ENCODE measurements at places on chromosomes 3 and 15.

- DNase-seq = no peak
These were observed 3.8 kb downstream of the TP53BP1 start for GRCh38 chr15:43489191-43489590.

DNA sequence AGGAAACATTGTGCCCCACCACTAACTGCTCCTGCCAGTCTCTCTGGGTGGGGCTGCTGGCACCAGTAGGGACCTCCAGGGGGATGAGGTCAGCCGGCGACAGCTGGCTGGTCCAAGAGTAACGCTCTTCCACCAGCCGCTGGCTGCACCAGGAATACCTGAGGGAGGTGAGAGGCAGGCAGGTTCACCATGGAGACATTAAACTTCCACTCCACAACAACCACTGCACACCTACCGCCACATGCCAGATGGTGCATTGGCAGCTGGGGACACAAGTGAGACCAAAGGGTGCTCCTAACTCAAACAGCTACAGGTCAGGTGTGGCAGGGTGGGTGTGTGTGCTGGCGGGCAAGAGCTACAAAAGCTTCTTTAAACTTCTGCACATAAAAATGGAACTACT, 4.5 kb downstream of the POLG start:
- no peak for DNase-seq

GRCh38 chr3:32450992-32451659, 51.5 kb downstream of the CMTM6 start:
- peak; percentile 42 for DNase-seq

DNA sequence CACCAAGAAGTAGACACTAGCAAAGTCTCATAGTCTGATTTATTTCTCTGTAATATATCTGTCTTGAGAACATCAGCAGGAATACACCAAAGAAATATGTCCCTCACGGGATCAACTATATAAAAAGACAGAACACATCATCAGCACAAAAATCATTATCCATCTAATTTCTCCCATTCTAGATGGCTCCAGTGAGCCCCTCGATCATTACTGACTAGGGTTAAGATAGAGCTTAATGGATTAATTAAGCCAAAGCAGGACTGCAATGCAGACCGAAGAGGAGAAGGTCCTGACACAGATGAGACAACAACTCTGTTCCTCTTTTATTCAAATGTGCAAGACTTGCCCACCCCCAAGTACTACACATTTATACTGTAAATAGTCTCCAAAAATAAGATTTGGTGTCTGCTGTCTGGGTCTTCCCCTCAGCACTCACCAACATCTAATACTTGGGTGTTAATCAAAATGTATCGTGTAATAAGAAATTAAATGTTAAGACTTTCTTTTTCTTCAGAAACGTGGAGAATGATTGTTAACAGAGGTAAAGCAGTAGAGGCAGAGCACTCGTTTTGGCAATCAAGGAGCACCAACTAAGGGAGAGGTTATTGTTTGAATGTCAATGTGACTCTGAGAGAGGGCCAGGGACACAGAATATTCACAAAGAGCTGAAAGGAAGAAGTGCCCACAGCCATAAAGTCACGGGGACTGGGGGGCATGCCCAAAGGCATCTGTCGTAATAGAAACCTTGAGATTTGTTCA, 133.6 kb downstream of the TIGIT start:
- no peak for DNase-seq

- DNase-seq = no peak
These were observed 74.7 kb upstream of the SYN2 start for GRCh38 chr3:11929531-11929930.

GRCh38 chr15:25739687-25740121, 123.4 kb downstream of the ATP10A start:
- DNase-seq = peak; percentile 26

GRCh38 chr15:91530956-91531582, 322.4 kb upstream of the SLCO3A1 start:
- DNase-seq = no peak

DNA sequence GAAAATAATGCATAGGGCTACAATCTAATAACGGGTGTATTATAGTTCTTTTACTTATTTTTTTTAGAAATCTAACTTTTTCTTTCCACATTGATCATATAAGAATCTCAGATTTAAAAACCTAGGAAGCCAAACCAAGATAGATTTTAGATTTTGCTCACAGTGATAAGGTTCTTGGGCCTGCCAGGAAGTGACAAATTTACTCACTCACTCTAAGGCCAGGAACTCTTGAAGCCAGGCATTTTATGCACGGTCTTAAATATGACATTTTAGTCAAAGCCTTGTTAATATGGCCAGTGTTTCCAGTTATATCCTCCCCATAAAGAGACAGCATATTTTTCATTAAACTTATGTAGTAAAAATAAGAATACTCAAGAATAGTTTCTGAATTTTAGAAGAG, 271.4 kb downstream of the SQOR start:
- no peak for DNase-seq

DNA sequence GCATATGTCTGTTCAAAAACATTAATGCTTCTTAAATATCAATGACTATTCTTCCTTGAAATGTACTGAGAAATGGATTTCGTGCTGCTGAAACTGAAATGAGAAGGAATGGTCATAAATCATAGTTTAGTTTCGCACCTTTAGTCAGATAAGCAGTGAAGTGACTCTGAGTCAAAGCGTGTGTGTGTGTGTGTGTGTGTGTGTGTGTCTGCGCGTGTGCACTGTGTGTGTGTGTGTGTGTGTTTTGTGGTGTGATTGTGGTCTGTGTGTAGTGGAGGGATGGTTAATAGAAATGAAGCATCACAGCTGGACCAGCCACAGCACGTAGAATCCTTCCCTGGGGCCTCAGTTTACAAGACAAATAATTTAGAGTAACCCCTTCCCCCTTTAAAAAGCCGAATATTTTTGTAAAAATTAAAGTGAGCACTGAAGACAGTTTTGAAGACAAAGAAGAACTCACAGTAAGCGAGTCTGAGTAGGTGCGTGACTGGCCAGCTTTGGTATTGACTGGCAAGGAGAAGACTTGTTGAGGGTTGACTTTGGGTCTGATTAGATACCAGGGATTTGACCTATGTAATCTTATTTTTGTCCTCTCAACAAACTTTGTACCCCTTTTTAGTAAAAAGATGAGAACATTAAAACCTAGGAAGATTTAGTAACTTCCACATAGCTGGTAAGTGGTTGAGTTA, 202.0 kb upstream of the IL12A start:
- no peak for DNase-seq

GRCh38 chr3:83193526-83193925, 1432.1 kb upstream of the GBE1 start:
- no peak for DNase-seq

- no peak for DNase-seq
These were observed 15.0 kb downstream of the DENND4A start for GRCh38 chr15:65777053-65777452.

DNA sequence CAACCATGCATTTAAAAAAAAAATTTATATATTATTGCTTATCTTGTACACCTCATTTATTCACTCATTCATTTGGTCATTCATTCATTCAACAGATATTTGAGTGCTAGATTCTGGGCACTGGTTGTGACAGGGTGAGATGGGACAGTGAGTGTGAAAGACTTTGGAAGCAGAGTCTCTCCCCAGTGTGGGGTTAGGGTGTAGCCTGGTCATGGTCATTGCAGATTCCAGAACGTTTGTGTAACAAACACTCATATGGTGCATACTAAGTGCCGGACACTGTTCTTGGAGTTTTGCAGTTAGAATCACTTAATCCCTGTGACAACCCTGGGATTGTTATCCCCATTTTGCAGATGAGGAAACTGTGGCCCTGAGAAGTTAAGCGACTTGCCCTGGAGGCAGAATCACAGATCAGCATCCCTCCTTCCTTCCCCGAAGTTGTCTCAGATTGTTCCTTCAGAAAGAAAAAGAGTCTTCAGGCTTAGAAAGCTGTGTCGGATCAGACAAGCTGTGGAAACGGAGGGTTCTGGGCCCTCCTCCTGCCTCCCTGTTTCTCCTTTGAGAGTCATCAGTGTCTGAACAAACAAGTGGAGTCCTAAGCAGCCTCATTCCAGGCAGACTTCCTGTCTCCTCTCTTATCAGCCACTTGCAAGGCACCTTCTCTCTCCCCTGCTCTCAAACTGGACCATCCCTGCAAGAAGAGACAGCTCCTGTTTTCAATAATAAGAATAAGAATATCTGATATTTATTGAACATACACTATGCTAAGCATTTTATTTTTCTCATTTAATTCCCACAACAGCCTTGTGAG, 6.3 kb downstream of the LOXL1 start:
- no peak for DNase-seq

- DNase-seq = no peak
These were observed 40.4 kb downstream of the BHLHE40 start for GRCh38 chr3:5019411-5020241.

DNA sequence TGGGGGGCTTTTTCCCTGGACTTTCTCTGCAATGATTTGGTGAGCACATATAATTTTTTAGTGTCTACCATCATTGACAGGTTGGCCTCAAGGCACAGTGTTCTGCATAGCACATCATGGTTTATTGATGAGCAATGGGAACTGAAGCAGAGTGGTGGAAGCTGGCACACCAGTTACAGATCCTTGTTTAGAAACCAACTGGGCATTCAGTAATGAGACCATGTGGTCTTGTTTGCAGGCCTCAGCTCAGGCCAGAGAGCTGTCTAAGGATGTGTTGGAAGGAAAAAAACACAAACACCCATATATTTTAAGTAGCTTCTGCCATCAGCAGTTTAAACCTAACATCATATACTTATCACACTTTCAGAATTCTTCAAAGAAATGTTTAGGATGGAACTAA, 610.6 kb downstream of the ROBO1 start:
- DNase-seq = no peak

GRCh38 chr3:188241883-188242282, 87.9 kb downstream of the LPP start:
- DNase-seq = no peak

DNA sequence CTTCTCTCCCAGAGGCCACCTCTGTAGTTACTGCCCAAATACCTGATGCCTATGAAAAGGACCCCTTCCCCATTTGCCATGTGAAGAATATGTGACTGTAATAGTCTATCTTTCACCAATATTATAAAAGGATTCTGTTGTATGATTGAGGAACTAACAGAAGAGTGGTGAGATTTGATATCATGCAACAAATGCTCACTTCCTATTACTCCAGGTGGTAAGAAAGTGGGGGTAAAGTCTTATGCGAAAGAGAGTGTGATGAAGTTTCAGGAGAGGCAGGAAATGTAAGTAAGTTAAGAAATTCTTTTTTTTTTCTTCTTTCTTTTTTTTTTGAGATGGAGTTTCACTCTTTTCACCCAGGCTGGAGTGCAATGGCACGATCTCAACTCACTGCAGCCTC, 24.4 kb upstream of the RAP2B start:
- no peak for DNase-seq

DNA sequence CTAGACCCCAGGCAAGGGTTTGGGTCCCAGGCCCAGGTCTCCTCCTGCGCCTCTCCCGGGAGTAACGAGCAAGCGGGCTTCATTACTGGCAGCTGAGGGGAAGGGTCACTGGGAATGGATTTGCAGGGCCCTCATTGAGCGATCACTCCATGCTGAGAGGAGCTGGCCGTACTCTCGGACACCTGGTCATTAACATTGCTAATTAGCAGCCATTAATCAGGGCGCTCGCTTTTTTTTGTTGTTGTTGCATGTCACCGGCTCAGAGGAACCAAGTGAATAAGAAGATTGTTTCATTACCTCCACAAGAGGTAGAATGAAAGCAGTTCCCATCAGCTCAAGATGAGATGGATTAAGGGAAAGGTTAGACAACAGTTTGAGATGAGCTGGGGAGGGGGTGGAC, 293.0 kb upstream of the ATP11B start:
- DNase-seq = no peak

- no peak for DNase-seq
These were observed 6.7 kb downstream of the TNFSF10 start for GRCh38 chr3:172516318-172517214.

DNA sequence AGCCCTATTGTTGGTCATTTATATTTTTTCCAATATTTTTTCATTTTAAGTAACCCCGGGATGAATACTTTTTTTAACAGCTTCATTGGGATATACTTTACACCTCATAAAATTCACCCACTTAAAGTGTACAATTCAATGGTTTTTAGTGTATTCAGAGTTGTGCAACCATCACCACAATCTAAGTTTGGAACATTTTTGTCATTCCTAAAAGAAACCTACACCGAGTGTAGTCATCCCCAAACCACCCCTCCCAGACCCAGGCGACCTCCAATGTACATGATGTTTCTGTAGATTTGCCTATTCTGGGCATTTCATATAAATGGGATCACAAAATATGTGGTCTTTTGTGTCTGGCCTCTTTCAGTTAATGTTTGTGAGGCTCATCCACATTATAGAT, 118.3 kb upstream of the FRMD4B start:
- DNase-seq = no peak

DNA sequence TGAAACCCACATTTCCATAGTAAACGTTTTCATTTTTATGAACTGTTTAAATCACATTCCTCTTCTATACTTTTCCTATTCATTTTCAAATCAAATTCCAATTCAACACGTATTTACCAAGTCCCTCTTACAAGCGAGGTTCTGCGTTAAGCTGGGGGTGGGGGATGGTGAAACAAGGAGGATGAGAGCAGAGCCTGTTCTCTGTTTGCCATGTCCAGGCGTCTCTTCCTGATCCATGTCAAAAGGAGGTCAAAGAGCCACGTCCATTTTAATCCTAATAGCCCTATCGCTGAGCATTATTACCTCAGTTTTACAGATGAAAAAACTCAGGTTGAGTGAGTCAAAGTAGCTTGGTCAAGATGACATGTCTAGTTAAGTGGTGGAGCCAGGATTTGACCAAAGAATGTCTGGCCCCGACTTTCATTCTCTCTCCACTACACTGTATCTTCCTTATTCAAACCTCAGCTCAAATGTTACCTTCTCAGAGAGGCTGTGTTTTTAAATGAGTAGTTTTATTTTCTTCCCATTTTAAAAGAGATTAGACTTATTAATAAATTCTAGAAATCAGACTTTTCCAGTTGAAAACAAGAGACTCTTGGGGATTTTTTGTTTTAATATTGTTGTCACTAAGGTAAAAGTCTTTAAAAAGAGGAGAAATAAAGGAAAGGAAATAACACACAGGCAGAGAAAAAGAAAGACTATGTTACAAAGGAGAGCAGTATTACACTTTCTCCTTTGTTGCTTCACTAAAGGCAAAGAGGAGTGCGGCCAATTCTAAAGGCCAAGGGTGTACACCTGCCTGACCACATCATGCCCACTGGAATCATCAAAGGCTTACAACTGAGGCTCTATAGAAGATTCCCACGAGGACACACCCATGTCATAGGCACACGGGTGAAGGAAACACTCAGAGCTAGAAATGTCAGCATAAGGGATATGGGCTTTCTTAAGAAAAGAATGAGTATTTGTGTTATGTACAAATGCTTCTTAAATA, 42.4 kb downstream of the MYO5A start:
- DNase-seq = no peak

- DNase-seq = no peak
These were observed 1.9 kb downstream of the TEX9 start for GRCh38 chr15:56367156-56367555.

Data from NCI-H1105 treated with DMSO at 0.1 percent for 48 hours (cell line).